Amniotic stem cell (primary cell): ENCODE measurements at places on chromosomes 1 and 21.

DNA sequence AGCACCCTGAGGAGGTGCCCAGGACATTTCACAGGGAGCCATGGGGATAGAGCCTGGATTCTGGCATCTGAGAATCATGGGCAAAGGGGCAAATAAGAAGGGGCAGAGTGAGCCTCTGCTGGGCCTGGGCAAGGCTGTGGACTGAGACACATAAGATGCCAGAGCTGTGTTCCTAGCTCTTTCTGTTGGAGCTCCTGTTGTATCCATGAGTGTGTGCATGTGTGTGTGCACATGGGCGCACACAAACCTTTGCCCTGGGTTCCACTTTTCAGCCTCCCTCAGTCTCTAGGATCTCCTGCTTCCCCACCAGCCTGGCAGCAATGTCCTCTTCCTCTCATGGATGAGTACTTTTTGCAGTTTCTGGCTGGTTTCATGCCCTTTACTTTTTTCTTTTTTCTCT, 44.0 kb downstream of the ATF3 start:
- no peak for DNase-seq

- no peak for DNase-seq
Observed at GRCh38 chr1:61808968-61809367, 66.7 kb downstream of the PATJ start.

DNA sequence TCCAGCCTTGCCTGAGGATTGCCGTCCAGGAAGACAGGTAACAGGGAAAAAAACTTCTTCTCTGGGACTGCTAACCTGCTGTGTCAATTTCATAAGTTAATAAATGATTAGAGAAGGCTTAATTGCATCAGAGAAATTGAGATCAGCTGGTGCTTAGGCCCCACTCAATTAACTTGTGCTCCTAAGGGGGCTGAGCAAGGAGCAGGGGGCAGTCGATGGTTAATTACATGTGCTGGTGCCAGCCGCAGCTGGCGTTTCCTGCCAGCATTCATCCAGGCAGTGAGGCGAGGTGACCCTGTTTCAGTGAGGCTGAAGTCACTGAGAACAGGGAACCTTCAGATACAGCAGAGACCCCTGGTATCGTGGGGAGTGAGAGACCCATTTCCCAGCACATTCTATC, 60.0 kb downstream of the FAM163A start:
- DNase-seq: no peak

DNA sequence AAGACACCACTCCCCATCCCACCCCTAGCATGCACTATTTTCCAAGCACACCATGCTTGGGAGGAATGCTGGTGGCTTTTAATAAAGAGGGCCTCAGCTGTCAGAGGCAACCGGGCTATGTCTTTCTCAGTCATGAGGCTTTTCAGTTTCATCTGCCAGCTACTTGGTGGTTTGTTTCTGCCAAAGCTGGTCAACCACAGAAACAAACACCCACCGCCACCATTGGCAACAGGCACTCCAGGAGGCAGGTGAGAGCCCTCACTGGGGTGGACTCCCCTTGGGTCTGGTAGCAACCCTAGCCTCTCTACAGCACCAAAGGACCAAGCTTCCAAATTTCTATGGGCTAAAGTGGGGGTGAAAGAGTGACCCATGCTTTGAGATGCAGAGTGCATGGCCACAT, 54.3 kb upstream of the CD1D start:
- no peak for DNase-seq

DNA sequence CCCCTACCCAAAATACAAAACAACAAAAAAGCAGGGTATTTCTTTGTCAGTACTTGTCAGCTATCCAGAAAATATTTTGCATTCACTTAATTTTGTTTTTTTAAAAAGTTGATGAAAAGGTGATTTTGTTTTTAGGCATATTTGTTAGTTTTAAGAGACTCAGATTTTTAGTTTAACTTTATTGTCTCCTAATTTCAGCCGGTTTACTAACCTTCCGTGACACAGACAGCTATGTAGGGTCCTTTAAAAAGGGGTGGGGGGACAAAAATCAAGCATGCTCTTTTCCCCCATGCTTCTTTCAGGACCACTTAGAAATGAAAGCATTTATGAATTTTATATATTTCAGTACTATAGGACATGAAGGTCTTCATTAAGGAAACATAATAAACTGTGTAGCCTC, 1.6 kb downstream of the PBX1 start:
- DNase-seq: no peak

DNA sequence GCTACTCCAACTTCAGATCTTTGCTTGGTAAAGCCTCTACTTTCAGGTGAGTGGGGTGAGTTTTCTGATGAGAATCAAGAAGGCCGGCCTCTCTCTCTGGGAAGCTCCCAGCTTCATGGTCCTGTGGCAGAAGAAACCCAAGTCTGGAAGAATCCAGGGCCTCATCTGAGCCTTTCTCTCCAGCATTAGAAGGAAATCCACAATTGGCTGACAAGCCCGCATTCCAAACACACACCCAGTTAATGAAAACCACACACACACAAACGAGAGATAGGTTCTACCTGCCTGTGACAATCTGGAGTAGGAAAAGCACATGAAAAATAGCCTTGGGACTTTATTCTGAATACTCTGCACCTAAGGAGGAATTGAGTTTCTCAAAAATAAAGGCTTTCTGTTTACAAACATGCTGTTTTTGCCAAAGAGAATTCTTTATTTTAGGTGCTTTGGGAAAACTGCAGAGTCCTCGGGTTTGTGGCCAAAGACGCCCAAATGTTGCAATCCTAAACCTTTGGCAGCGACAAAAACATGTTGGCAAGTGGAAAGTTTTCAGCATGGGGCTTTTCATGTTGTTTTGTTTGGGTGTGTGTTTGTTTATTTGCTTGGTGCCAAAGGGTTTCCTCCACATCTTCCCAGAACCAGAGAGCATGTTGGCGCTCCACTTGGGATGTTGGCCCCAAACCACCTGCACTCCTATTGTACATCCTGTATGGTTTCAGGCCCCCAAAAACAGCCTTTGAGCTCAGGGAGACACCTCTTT, 216.2 kb downstream of the SETD4 start:
- DNase-seq: no peak
